ENCODE measurements at places on chromosomes 12 and 14.

DNA sequence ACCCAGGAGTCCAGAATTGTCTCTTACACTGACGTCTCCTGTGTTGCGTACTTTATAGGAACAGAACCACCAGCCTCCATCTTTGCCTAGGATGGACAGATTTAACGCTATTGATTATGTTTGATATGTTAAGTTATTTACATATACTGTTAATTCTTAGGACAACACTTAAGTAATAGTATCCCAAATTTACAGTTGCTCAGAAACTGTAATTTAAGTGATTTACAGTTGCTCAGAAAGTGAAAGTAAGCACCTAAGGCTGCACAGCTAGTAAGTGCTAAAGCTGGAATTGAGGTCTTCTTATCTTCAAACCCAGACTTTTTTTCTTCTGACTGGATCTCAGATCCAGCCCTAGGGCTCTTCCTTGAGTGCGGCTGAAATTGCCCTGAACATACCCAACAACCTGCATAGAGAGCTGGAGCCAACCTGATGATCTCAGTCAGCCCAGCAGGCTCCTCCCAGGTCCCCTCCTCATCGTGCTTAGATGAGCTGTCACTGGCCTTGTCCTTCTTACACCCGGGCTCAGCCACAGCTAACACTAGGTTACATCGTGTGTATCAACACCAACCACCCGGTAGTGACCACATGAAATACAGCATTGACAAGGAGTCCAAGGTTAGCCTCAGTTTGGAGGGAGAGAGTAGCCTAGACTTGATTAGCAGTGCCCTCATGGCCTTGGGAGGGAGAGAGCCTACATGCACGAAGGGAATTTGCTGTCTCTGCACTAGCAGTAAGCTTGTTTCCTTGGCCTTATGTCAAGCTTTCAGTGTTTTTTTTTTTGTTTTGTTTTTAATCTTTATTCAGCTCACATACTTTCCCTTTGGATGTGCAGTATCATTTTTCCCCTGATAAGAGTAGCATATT is 111.1 kb upstream of the ARHGAP5 start:
- no peak for DNase-seq

DNA sequence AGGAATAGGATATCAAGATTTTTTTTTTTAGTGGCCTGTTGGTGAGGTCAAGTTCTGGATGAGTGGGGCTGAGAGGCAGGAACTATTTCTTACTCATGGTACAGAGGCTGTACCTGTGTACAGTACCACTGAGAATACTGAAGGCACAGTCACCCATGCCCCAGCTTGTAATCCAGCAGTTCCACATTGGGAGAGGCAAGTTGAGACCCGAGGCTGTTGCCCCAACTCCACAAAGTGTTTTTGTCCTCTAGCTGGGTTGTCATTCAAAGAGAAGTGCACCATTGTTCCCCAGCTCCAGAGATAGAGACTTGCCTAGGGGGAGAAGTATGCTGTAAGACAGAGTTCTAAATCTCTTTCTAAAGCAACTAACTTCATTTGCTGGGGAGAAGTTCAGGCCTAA is 38.7 kb downstream of the ARID2 start:
- DNase-seq: no peak

GRCh38 chr12:124582108-124582424 is 14.7 kb upstream of the NCOR2 start:
- no peak for DNase-seq

DNA sequence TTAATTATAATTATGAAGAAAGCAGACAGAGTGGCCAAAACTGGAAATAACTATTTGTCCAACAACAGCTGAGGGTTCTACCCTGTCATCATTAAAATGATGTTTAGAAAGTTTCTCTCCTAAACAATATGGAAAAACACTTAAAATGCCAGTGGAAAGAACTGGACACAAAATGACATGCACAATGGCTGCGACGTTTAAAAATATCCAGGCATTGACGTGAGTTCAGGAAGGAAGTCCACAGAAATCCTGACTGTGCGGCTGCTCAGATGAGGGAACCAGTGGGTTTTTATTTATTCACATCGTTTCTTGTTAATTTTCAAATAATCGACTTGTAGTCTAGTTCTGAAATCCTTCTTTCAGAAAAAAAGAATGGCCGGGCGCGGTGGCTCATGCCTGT is 58.3 kb downstream of the CCNK start:
- DNase-seq: no peak

- DNase-seq: peak; percentile 68
These were observed 9.1 kb downstream of the NEMP1 start for GRCh38 chr12:57069523-57069922.

DNA sequence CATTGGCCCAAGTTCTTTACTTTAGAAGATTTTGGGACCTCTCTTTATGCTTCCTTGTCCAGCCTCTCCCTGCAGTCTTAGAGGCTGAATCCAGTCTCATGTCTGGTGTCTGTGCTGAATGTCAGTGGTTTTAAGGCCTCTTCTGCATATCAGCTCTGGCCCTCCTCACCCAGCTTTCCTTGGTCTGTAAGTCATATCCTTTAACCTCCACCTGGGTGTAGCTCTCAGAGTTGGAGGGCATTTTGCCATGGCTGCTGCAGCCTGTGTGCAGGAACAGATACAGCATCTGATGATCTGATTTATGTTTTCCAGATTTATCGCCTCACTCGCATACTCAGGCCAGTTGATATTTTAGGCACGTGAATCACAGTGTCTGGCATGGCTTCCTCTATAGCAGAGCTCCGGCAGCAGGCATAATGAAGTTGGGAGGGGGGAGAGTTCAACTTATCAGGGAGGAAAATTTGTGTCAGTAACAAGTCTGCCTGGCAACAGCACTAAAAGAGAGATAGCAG is 335.0 kb downstream of the PCNX1 start:
- DNase-seq: no peak

- DNase-seq: peak; percentile 23
These were observed 1.9 kb upstream of the SCFD1 start for GRCh38 chr14:30620178-30620577.

DNA sequence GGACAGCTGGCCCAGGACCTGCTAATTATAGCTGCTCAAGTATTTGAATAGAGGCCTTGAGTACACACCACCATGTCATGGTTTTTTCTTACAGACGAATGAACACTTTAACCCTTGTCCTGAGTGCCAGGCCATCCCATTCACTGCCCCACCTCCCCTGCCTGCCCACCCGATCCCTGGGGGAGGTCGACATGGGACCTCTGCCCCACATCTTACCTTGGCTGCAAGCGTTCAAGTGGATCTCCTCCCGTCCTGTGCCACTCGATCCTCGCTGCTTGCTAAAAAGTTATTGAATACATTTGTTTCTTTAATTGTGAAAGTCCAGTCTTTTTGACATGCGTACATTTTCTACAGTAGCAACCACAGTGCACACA is 10.3 kb downstream of the RTL1 start:
- no peak for DNase-seq

DNA sequence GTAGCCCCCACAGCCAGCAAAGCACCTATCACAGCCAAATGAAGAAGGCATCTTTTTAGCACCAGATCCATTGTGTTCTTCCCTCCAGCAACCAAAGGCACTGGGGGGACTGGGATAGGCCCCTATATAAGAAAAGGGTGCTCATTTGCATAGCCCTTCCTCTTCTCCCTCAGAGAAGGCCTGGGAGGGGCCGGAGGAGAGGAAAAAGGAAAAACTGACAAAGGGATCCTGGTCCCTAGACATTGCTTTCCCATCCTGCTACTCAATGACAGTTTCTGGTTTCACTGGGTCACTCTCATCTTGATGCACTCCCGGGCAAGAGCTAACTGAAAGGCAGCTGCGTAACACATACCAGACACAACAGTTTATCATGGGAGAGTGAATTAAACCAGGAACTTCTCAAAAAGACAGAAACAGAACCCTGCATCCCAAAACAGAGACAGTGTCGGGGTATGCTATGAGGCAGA is at the start of gene PMEL:
Gene PMEL (minus strand): TSS at position 102 of the 467 bp plus-strand sequence. CDS start 31 bp downstream, at position 71.
- peak; percentile 21 for DNase-seq

DNA sequence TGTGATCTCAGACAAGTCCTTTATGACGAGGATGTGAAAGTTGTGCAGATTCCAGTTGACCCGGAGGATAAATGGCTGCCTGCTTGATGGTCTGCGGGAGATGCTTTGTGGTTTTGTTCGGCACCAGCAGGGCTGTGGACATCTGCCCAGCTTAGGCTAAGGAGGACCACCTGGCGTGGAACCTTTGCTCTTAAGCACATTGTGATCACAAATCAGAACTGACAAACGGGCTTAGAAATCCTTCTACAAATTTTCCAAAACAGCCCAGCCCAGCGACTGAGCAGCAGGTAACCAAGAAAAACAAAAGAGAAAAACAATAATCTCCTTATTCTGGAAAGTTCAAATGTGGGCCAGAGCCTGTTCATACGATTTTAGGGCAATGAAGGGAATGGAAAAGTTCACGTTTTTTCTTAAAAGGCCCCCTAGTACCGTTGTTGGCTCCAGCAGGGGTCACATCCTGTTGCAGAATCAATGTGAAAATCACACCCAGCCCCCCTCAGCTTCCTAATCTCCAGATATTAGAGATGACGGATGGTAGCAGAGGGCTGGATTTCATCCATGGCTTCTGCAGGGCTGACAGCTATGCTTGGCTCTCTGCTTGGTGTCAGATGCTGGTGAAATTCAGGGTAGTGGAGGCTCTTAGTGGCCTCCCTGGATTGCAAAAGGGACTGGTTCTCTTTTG is 81.1 kb upstream of the RFLNA start:
- no peak for DNase-seq

- no peak for DNase-seq
These were observed 49.6 kb downstream of the STON2 start for GRCh38 chr14:81350344-81351130.

DNA sequence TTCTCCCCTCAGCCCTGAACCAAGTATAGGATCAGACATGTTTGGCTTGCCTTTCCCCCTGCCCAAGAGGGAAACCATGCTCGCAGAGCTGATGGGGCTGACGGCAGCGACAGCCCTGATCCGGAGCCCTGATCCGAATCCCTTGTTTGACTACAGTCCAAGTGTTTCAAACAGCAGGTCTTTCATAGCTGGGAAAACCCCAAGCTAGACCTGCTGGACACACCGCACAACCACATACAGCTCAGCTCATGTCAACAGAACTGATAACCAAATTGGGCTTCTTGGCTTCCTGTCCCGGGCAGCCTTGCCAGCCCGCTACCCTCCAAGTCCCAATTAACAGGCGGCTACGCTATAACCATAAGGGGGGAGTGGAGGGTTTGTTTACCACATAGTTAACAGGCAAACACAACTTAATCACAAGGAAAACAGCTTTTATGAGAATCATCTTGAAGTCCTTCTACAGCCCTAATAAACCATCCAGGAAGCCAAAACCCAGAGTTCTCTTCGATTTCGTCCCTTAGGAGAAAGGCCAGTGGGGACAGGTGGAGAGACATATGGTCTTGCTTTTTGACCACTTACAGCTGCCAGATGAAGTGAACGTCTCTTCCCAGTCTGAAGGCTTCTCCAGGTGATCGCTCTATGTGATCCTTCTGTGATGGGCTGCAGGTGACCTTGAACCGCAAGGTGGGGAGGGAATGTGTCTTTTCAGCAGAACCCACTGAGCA is 64.5 kb upstream of the MANSC4 start:
- no peak for DNase-seq

GRCh38 chr14:90412058-90412457 is 15.2 kb downstream of the CALM1 start:
- no peak for DNase-seq

All from SW 1271 (cell line).